ENCODE measurements at places on chromosomes 11 and 22.

DNA sequence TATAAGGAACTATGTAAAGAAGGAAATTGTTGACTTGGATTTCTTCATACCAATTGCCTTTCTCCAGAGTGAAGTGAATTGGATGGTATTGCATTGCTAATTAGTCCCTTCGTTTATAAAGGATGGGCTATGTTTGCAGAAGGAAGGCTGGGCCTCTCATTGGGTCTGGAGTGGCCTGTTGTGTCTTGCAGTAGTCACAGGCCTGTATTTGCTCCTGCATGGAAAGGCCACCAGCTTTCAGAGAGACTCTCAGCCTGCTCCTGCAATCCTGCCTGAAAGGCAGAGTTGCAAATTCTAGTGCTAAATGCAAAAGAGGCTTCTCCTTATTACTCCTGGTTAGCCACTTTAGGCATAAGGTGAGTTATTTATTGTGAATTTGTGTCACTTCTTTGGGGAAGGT is 103.8 kb downstream of the EXT2 start:
- DNase-seq, result no peak

GRCh38 chr11:115155320-115155719 is 348.9 kb downstream of the CADM1 start:
- no peak for DNase-seq

- no peak for DNase-seq
Observed at GRCh38 chr11:23727794-23728193, 769.1 kb upstream of the LUZP2 start.

GRCh38 chr11:27388869-27389268 is 25.9 kb upstream of the CCDC34 start:
- no peak for DNase-seq

- no peak for DNase-seq
Observed at GRCh38 chr11:63613517-63614135, 607 bp downstream of the PLAAT3 start.
